Endothelial cell (in vitro differentiated cells): ENCODE measurements at places on chromosomes 3 and 15.

DNA sequence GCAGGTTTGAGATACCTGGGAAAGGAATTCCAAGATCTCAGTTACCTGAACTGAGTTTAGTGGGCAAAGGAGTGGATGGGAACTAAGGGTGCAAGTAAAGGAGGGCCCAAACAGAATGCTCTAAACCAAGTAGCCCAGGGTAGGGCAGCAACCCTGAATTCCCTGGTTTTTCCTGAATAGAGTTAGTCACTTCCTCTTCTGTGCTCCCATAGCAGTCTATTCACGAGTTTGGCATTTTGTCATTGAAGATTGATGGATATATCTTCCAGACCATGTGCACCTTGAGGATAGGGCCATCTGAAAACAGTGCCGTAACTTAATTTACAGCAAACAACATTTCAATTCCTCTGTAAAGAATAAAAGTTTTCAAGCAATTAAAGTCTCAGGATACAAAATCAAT lies 18.5 kb upstream of the PTX3 start:
- DNase-seq, result no peak

DNA sequence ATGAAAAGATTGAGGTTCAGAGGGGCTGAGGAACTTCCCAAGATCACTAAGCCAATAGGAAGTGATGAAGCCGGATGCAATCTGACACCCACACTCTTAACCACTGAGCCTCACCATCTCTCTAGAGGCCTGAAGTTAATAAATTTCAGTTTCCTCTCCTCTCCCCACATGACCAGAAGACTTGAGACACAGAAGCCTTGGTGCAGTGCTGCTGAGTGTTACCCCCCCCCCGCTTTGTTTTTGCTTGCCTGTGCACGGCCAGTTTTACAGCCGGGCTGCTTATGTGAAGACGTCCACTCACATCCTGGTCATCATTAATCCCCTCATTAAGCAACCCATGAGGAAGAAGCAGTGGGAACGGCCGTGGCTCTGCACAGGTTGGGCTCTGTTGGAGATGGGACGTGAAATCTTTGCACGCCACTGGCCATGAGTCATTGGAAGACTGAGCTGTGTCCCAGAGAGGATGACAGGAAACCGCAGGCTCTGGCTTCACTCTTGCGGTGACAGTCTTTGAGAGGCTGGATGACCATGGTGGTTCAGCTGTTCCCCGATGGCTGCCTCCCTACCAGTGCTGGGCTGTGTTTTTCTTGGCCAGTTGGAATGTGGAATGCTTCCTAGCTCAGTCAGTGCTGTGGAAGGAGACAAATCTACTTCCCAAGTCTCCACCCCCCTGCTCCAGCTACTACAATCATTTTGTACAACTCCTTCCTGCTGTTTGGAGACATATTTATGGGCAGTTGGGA lies 232.6 kb upstream of the LRTM1 start:
- no peak for DNase-seq

DNA sequence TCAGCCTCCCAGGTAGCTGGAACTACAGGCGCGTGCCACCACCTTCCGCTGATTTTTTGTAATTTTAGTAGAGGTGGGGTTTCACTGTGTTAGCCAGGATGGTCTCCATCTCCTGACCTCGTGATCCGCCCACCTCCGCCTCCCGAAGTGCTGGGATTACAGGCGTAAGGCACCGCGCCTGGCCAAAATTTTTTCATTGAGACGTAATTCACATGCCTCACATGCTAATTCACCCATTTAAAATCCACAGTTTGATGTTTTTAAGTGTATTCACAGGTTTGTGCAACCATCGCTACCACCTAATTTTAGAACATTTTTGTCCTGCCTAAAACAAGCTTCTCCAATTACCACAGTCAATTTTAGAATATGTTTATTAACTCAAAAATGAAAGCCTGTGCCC lies 37.1 kb downstream of the SELENOT start:
- no peak for DNase-seq

DNA sequence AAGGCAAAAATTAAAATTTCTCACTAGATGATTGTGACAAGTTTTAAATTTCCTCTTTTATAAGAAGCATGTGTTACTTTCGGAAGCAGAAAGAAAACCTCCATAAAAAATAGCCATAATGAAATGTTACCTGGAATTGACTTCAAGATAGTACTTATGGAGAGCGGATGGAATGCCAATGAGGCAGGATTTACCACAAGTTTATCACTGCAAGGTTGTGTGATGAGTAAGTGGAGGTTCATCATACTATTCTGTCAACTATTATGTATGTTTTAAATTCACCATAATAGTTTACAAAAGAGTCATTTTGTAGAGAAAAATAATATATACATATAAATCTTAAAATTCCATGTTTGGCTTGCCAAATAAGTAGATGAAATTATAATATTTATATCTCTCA lies 230.3 kb downstream of the SCAPER start:
- no peak for DNase-seq

DNA sequence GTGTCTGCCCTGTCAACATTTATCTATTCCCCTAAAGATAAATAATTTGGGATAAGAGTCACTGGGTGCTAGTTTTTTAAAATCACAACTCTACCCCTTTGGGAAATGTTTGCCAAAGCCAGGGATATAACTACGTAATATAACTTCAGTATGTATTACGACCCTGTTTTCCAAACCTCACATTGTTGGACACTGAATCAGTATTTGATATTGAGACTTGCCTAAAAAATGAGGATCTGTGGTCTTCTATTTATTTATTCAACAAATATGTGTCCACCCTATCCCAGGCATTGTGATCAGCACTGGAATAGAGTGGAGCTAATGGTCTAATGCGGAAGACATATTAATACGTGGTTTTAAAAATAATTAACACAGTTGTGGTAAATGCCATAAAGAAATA lies 4.5 kb upstream of the MGA start:
- DNase-seq, result no peak

GRCh38 chr3:29494305-29495036 lies 213.6 kb downstream of the RBMS3 start:
- no peak for DNase-seq

- no peak for DNase-seq
Observed at GRCh38 chr3:195450731-195451229, 8.0 kb upstream of the ACAP2 start.

DNA sequence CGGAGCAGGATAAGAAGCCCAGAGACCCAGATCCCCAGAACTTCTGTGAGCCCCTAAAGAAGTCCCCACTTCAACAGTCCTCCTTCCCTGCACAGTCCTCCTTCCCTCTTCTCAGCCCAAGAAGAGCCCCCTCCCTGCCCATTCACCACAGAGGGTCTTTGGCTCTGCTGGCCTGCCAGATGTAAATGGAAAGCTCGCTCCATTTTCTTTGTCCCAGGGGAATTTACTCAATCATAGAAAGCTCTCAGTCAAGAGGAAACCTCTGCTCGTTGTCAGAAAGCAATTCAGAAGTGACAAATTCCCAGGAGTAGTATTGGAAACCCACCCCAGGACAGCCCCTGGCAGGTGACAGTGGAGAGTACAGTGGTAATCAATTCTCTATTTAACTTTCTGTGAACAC lies 105.5 kb upstream of the SMAD3 start:
- DNase-seq, result no peak

GRCh38 chr15:74138642-74139041 lies 8.3 kb downstream of the ISLR2 start:
- DNase-seq, result no peak

DNA sequence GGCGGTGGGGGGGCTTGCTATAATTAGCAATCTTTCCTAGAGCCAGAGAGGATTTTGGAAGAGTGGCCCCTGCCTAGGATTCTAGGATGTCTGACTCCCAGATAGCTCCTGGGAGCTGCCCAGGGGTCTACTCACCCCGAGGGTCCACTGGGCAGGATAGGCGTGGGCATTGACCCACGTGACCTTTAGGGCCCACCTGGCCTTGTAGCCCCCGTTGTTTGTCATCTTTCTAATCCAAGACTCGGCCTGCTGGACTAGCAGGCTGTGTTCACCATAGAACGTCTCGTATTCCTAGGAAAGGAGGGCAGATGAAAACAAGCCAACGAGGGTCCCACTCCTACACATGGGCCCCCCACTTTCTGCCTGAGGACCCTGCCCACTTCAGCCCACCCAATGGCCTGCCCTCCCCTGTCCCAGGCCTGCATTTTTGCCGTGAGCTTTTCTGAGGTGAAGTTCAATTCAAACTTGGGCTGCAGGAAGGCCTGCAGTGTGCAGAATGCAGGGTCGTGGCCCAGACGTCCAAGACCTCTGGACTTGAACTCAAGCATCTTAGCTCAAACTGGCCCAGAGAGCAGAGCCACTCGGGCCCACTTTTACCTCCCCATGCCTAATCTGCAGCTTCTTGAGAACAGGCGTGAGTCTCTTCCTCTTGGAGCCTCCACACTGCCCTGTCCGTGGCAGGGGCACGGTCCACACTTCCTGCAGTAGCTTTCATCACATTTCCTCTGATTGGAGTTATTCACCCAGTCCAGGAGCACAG lies 41.5 kb downstream of the MUC4 start:
- no peak for DNase-seq
